GDM1 (cell line): ENCODE measurements at places on chromosomes 1 and 21.

GRCh38 chr21:36738489-36739126 lies 39.7 kb downstream of the SIM2 start:
- no peak for DNase-seq

DNA sequence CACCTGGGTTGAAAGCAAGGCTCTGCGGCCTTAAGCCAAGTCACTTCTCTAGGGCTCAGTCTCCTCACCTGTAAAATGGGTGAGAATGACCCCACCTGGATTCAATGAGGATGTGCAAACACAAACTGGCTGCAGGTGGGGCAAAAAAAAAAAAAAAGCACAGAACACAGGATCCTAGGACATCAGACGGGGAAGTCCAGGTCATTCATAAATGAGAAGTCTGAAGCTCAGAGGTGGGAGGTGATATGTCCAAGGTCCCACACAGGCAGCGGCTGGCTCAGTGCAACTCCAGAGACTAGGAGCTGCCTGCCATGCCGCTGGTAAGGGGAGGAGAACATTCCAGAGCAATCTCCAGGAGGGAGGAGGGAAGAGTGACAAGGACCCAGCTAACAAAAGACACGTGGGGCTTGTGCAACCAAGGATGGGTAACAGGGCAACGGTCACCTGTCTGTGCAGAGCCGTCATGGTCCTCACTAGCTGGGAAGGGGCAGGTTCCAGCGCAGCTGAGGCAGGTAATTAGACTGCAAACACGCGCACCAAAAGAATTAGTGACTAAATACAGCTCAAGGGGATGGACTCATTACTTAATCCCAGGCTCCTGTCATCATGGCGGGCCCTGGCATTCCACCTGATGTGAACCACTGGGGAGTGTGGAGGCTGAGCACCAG lies 19.5 kb downstream of the IFFO2 start:
- no peak for DNase-seq

DNA sequence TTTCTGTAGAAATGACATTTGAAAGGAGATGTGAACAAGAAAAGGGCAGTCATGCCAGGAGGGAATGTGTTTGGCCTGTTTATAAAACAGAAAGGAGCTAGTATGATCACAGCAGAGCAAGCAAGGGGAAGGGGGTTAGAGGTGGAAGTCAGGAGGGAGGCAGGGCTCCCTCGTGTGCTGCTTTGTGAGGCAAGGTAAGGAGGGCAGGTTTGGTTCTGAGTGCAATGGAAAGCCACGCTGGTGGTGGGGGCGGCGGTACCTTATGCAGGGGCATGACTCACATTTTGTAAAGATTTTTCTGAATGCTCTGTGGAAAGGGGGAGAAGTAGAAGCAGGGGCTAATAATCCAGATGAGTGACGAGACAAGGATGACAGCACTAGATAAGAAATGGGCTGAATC lies 197.5 kb upstream of the C8B start:
- DNase-seq = no peak

GRCh38 chr1:2574350-2574749 lies 12.2 kb upstream of the PRXL2B start:
- DNase-seq = no peak

- DNase-seq = peak; percentile 47
These were observed 141.4 kb downstream of the RUNX1 start for GRCh38 chr21:34907461-34908418.

- DNase-seq = no peak
These were observed 89.9 kb downstream of the IER5 start for GRCh38 chr1:181178241-181178879.

DNA sequence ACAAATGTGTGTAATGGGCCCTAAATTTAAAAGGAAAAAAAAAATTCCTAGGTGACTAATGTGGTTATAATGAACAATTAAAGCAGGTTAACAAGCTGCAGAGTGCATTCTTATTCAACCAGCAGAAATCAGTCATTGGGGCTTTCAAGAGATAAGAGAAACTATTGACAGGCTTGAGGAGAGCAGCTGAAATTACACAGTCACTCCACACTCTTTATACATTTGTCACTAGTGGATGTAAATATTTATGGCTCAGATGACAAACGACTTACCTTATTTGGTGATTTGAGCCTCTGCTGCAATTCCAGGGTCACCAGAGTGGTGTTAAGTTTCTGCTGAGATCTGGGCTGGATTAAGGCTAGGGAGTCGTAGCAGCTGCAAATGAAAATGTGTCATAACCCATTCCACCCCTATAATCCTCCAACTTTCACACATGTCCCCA lies 896.3 kb downstream of the TTLL7 start:
- DNase-seq = no peak

DNA sequence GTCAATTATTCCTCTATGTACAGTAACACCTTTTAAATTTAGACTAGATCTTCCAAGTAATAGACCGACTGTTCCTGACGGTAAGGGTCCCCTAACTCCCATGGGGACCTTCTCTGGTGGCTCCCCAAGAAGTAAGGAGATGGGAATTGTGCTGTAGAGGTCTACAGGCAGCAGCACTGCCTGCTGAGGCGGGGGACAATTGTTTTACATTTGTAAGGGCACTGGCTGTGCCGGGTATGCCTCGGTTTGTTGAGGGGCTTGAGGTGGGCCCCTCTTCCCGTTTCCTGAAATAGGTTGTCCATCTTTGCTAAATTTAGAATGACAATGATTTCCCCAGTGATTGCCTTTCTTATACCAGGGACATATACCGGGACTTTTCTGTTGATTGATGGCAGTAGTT lies 13.1 kb upstream of the L1TD1 start:
- no peak for DNase-seq

- DNase-seq = no peak
These were observed 81.1 kb downstream of the PGM1 start for GRCh38 chr1:63674238-63674864.

GRCh38 chr1:42164551-42165420 lies at the start of gene GUCA2A:
Gene GUCA2A (minus strand): TSS chr1:42164745. CDS start chr1:42164712, 33 bp downstream.
- DNase-seq = no peak

- DNase-seq = no peak
These were observed 9.9 kb downstream of the HCRTR1 start for GRCh38 chr1:31627301-31627929.

DNA sequence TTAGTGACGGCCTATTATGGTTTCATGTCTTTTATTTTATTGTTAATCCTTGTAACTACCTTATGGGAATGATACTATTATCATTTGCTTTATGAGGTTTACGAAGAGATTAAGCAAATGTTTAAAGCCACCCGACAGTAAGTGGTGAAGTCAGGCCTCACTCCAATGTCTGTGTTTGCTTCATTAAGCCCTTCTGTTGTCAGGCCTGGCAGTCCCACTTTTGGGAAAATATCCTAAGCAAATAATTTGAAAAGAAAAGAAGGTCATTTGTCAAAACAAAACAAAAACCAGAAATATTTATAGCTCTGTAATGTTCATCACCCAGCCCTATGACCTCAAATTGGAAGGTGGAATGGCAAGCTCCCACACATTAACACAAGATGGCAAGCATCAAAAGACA lies 40.7 kb upstream of the USP24 start:
- DNase-seq = no peak

DNA sequence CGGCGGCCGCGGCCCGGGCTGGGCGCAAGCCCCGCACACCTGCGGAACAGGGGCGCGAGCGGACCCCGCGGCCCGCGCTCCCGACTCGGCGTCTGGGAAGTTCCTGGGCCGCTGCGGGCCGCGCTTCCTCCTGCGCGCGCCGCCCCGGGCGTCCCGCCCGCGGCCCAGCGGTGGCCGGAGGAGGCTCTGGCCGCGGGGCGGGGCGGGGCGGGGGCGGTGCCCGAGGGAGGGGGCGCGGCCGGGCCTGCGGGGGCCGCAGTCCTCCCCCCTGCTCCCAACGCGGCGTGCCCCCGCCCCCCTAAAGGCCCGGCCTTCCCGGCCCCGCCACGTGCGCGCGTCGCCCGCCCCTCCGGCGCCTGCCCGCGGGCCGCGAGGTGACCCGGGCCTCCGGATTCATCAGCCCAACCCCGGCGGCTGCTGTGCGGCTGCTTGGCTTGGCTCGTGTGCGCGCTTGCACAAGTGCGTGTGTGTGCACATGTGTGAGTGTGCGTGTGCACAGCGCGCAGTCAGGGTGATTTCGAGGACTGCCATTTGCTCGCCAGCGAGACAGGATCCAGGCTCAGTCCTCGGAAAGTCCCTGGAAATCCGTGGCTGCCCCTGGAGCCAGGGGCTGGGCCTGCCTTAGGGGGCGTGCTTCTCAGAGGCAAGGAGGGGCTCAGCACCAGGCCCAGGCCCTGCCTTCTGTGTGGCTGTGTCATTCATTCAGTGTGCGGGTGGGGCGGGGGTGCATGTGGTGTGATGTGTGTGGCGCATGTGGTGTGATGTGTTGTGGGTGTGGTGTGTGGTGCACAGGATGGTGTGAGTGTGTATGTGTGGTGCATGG lies at the start of gene C2CD2:
Gene C2CD2 (minus strand): TSS at position 188 of the 823 bp plus-strand sequence. CDS start 370 bp downstream, outside the sequence.
- peak; percentile 71 for DNase-seq

DNA sequence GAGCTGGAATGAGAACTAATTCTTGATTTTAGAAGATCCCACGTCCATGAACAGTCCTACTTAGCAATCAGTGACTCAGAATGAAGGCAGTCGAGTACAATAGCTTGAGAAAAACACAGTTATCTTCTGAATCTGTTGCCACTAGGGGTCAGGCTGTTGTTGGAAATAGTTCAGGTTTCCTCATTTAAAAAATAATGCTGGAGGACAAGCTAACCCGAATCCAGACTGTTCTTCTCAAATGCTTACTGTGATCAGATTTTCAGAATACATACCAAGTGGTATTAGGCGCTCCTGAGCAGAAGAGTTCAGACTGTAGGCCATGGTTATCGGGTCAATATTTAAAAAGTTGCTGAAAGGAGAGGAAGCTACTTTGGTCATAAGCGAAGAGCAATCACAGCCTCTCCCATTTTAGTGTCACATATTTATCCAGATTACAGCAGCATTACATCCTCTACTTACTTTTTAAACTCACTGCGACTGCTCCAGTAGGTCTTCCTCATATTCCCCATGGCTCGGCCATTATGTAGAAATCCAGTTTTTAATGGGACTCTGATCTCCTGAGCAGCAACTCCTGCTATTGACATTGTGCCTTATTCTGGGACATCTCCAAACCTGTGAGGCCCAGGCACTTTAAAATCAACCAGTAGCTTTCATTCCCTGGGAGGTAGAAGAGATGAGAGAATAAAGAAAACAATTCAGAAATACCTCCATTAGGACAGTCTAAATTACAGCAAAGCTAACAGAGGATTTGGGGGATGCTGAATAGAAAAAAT lies 10.9 kb downstream of the ERRFI1 start:
- no peak for DNase-seq

- DNase-seq = no peak
These were observed 21.4 kb downstream of the KIRREL1 start for GRCh38 chr1:158014731-158015320.

DNA sequence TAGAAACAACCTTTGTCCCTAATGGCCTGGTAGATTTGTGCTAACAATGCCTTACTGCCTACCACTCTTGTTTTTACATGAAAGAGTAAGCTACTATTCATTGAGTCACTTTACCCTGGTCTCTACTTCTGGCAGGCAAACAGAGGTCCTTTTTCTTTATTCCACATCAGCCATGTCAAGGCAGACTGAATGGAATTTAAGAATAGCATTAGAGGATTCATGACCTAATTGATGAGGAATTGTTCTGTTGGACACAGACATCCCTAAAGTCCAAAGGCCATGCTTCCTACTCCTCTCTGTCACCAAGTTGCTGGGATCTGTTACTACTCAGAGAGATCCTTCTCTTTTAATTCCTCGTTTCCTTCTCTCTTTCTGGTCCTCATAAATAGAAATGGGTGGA lies 229.1 kb upstream of the ZP4 start:
- no peak for DNase-seq

GRCh38 chr21:46562472-46562871 lies 42.4 kb downstream of the S100B start:
- no peak for DNase-seq

DNA sequence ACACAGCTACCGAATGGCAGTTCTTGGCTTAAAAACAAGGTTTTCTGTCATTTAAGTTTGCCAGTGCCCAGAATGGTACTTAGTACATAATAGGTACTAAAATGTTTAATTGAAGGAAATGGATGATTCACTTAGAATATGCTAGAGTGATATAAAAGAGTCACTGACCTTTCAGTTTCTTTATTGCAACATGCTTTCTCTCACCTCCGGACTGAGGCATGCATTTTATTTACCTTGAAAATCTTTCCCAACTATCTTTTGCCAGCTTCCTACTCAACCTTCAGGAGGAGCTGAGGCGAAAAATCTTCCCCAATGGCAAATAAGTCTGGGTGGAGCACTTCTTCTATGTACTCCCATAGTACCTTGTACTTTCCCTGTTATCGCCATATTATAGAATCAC lies 244.9 kb downstream of the ZNF648 start:
- no peak for DNase-seq

- no peak for DNase-seq
These were observed 20.7 kb upstream of the CCN1 start for GRCh38 chr1:85559890-85560289.

- DNase-seq = no peak
These were observed 166.2 kb downstream of the CLIC6 start for GRCh38 chr21:34834852-34835501.

DNA sequence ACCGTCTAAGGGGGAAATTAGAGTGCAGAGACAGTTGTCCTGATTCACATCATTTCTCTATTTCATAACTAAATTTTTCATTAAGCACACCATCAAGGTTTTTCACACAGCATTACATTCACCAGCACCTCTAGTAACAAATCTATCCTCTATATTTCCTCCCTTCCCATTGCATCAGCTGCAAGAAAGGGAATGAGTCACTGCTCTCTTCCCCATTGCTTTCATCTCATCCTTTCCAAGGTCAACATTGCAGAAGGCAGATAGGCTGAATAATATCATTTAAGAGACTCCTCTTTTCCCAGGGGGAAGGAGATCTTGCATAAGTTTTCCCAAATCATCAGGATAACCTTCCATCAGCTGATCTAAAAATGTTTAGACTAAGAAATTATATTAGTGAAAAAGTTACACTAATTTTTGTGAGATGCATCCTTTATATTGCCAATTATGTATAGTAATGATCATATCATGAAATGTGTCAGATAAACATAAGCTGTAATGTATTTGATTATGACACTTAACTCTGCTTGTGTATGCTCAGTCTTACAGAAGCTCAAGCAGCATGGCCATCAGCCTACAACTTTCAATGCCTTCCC lies 4.3 kb downstream of the INTS7 start:
- DNase-seq = no peak

GRCh38 chr1:31620631-31621497 lies 3.4 kb downstream of the HCRTR1 start:
- no peak for DNase-seq

GRCh38 chr1:110130113-110130591 lies 17.9 kb downstream of the UBL4B start:
- no peak for DNase-seq

- DNase-seq = peak; percentile 25
These were observed 28.9 kb downstream of the FAF1 start for GRCh38 chr1:50930965-50931737.

- no peak for DNase-seq
These were observed 102.3 kb downstream of the TMEM53 start for GRCh38 chr1:44571712-44572571.

DNA sequence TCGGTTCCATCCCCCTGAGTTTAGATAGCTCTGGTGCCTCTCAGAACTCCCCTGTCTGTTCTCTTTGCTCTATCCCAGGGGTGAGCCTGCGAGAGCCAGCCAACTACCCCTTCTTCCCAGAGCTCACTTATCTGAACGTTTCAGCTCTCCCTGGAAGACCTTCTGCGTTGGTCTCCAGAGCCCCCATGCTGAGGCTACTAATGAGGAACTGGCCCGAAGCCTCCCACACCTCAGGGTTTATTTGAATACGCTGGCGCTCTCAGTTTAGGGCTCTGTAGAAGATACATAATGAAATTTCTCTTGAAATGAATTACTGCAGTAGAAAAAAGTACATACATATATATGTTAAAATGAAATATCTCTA lies 43.5 kb downstream of the TCEANC2 start:
- no peak for DNase-seq
